ENCODE measurements at places on chromosomes 1 and 21. TPM values are rescaled to one million over a fixed set of nuclear protein-coding genes. Genes with fewer than 3 reads are reported as not detected.

Gene TMCC2
- polyA plus RNA-seq, result 8.0 TPM

GRCh38 chr1:175530183-175530582 is 213.2 kb downstream of the TNR start:
- no peak for DNase-seq

GRCh38 chr1:110243146-110243545 is 33.0 kb downstream of the KCNC4 start:
- no peak for DNase-seq

- DNase-seq, result no peak
Measured at GRCh38 chr1:82160036-82160435, 359.3 kb downstream of the ADGRL2 start.

Gene KRTAP10-10
- polyA plus RNA-seq, result not detected

Gene AKR7A3
- polyA plus RNA-seq, result 0.64 TPM

Gene RAP1A
- 85.1 TPM for polyA plus RNA-seq

- no peak for DNase-seq
Measured at GRCh38 chr1:207304710-207305488, 16.6 kb upstream of the CD55 start.

Gene SLC35F3
- 0.69 TPM for polyA plus RNA-seq

Gene IL24
- polyA plus RNA-seq, result 0.35 TPM

- no peak for DNase-seq
Measured at GRCh38 chr1:48730164-48730910, 46.4 kb downstream of the BEND5 start.

Gene GJB3
- polyA plus RNA-seq, result 0.15 TPM

- no peak for DNase-seq
Measured at GRCh38 chr1:244289991-244290785, 161.5 kb downstream of the ADSS2 start.

- peak; percentile 19 for DNase-seq
Measured at GRCh38 chr1:78619803-78620579, at the start of gene IFI44L. Gene IFI44L (plus strand): TSS chr1:78620448. CDS start chr1:78627916, 7,468 bp downstream.

GRCh38 chr1:156591432-156592157 is at the start of gene NAXE:
Gene NAXE (plus strand): TSS chr1:156591776. CDS start chr1:156591805, 29 bp downstream.
- no peak for DNase-seq

DNA sequence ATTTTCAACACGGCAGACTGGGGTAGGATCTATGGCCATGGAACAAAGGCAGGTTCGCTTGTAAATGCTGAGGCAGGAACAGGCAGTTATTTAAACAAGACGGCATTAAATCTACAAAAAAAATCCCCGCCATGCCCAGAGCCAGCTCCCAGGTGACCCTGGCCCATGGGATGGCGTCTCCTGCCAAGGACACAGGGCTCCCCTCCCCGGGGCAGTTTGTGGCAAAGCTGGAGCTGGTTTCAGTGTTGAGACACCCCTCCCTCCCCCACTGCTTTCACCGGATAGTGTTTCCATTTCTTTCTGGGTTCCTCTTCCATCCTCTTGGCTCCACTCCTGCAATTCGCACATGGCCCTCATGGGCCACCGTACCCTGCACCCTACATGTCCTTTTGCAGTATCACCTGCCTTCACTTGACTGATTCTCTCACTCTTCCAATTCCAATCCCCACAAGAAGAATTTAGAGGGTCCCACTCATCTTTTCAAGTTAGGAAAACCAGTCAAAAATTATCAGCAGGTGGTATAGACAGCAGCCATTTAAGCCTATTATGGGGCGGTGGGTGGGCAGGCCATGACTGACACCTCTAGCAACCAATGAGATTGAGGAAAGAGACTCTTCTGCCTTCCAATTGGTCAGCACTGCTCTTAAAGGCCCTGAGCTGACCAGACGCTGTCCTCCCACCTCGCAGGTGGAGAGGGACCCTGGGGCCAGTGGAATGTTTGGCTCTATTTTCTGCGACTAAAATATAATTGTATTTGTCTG is 52.0 kb downstream of the OLIG1 start:
- DNase-seq, result no peak

- DNase-seq, result no peak
Measured at GRCh38 chr1:213279410-213279809, 228.4 kb downstream of the RPS6KC1 start.

Gene TSSK3
- 1.3 TPM for polyA plus RNA-seq

GRCh38 chr1:67853704-67854103 is 20.4 kb upstream of the GNG12 start:
- no peak for DNase-seq

DNA sequence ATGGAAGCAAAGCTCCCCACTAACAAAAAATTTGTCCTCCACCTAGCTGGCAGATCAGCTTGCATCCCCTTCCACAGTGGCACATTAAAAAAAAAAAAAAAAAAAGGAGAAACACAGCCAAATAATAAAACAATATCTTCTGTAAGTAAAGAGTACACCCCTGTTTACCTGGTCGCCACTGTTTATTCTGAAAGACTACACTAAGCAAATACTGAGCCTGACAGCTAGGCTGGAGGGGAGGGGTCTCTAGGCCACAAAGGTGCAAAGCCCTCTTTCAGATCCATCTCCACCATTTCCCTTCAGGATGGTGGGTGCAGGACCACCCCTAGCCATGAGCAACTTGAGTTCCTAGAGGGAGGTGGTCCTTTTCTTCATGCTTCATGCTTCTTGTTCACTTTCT is 22.8 kb upstream of the SLC45A3 start:
- DNase-seq, result no peak

Gene TMEM63A
- polyA plus RNA-seq, result 43.0 TPM

Gene FMOD
- 42.4 TPM for polyA plus RNA-seq

Gene OPRD1
- 0.26 TPM for polyA plus RNA-seq

GRCh38 chr21:35568643-35569042 is 491.7 kb downstream of the SETD4 start:
- DNase-seq, result no peak

- no peak for DNase-seq
Measured at GRCh38 chr1:61081686-61082310, 563 bp upstream of the NFIA start.

- DNase-seq, result no peak
Measured at GRCh38 chr1:9079988-9080704, 10.7 kb upstream of the SLC2A5 start.

DNA sequence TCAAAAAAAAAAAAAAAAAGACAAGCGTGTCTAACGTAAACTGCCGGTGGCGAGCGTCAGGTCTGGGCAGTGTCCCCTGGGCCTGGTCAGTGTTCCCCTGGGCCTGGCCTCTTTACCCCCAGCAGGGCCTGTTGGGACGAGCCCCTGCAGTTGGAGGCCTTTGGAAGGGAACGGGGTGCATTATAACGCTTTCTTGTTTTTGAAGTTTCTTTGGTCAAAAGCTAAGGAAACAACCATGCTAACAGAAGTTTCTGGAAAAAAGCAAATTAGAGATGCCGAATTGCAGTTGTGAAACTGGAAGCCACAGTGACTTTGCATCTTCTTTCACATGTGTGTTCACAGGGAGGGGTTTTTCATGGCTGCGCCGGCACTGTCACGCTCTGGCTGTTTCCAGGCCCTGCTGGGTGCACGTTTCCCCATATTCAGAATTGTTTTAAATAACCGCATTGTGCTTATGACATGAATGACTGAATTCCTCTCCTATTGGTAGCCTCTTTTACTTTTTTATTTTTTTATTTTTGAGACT is 16.0 kb downstream of the RRP1 start:
- no peak for DNase-seq

- DNase-seq, result no peak
Measured at GRCh38 chr21:46112725-46113215, 14.9 kb downstream of the COL6A2 start.

DNA sequence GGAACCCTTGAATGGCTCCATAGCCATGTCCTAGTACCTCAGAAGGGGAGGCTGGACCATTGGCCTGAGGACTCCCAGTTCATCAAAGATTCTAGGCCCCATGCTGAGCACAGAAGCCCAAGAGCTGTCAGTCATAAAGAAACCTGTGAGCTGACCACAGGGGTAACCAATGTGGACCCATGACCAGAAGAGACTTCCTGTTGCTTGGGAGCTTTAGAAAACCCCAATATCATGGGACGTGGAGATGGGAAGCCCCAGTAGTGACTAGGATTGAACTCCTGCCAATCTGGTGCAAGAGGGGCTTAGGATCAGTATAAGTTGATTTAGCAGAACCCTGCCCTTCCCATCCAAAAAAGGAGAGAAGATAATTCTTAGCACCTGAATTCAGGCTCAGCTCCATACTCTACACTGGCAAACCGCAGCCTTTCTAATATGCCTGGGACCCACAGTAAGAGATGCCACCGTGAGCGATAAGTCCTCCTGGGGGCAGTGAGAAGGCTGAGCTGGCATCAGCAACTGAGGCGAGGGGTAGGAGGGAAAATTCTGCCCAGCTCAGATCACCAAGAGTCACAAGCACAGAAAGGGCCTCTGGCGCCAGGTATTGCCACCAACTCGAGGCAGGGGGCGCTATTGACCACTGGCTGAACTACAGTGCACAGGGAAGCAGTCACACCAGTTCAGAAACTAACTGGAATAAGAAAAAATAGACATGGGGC is 108.9 kb downstream of the CAPN8 start:
- no peak for DNase-seq

Gene ASCL5
- polyA plus RNA-seq, result 0.08 TPM

GRCh38 chr1:121459235-121459634 is 274.5 kb downstream of the SRGAP2C start:
- no peak for DNase-seq

Gene UTS2
- 0.12 TPM for polyA plus RNA-seq

All from right renal cortex interstitium (tissue), 3 donors.